CD4-positive, alpha-beta T cell treated with Interleukin-4 for 4 hours (primary cell): ENCODE measurements at places on chromosomes 5 and 9.

DNA sequence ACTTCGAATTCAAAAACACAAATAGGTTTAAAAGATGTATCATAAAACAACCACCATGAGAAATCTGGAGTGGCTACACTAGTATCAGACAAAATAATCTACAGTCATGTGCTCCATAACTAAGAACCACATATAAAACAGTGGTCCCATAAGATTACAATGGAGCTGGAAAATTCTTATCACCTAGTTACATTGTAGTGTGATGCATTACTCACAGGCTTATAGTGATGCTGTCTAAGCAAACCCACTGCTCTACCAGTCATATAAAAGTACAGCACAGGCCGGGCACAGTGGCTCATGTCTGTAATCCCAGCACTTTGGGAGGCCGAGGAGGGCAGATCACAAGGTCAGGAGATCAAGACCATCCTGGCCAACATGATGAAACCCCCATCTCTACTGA, 160.1 kb downstream of the ROR2 start:
- DNase-seq: no peak

DNA sequence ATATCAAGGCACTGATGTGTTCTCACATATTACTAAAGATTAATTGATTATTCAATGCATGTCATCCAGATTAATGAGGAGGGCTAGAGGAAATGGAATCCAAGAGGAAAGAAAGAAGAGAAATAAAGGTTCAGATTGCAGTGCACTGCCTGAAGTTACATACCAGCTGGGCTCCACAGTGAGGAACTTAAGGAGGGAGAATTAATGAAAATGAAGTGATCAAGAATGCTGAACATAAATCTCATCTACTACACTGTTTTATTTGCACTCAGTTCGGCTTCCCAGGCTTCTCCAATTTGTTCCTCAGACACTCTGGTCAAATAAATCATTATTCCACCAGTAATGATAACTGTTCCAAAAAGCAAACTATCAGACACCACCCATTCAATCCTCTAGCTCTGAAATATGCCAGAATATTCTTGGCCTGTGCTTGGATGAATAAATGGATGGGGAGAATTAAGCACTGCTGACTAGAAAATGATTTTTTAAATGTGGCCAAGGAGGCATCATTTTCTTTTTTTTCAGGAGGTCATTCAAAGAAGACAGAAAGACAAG, 88.6 kb upstream of the FBN2 start:
- no peak for DNase-seq

DNA sequence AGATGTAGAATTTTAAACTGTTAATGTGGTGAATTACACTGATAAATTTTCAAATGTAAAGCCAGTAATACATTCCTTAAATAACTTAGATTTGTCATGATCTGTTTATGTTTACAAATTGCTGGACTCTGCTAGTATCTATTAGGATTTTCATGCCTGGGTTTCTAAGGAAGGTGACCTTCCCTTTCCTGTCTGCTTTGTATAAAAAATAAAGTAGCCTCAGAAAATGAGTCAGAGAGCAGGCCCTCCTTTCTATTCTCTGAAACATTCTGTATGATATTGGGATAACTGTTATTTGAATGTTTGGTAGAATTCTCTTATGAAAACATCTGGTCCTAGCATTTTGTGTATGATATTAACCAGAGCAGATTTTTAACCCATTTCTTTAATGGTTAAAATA, 255.3 kb downstream of the SYK start:
- DNase-seq: no peak

DNA sequence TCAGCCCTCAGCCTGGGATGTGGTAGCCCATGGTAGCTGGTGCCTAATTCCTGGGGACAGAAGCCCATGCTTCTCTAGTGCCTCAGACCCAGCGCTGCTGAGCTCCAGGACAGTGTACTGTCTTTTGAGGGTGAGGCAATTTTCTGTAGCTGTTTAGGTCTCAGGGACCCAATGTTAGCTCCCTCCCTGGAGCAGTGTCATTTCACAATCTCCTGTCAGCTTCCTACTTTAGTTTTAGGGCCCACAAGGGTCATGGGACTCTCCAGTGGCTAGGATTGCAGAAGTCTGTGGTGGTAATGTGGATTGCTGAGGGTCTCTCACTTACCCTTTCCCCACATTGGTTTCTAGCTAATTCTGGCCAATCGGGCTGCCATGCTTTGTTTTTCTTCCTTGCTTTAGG, 67.7 kb upstream of the CCL21 start:
- no peak for DNase-seq

GRCh38 chr5:33010846-33011245, 299.7 kb downstream of the NPR3 start:
- no peak for DNase-seq

GRCh38 chr5:137862251-137862650, 5.4 kb upstream of the MYOT start:
- DNase-seq: no peak

- DNase-seq: no peak
Observed at GRCh38 chr5:80995908-80996307, 35.7 kb downstream of the RASGRF2 start.

GRCh38 chr5:141211-141610, 49.2 kb downstream of the PLEKHG4B start:
- DNase-seq: no peak

DNA sequence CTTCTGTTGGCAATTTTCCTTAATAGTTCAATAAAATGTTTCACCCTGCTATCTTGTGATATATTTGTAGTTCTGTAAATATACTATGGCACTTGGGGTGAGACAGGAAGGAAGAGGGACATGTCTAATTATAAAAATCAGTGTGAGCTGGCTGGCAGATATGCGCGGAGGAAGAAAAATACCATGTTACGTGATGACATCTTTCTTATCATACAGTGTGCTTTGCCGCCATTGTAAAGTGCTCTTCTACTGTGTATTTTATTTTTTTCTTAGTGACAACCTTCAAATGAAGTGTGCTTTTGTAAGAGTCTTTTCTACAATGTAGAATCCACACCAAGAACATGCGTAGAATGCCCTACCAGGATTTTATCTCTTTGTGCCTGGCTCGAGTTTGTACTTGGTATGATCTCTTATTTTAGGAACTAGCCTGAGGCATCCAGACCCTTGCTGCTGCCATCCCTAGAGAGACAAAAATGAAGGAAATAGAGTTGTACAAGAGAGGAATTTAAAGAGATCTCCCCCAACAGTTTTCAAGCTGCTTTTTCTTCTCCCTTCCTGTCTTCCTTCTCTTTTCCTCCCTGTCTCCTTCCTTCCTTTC, 46.7 kb upstream of the RIOK2 start:
- DNase-seq: no peak

DNA sequence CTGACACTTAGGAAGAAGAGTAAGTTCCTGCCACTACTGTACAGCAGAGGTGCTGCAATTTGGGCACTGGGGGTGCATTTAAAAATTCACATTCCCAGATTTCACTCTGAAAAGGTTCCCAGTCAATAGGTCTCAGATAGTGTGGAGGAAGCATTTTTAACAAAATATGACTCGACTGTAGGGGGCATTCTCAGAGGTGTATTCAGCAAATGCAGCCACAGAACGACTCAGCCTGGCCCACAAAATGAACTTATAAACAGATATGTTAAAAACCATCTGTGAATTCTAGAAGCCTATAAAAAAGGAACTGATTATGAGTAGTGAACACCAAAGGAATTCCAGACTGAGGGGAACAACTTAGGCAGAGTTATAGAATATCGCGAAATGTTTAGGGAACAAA, 31.1 kb downstream of the MLLT3 start:
- DNase-seq: no peak

- DNase-seq: peak; percentile 16
Observed at GRCh38 chr9:129174724-129175514, 3.1 kb downstream of the IER5L start.

- DNase-seq: no peak
Observed at GRCh38 chr9:105890046-105890822, 195.9 kb downstream of the TMEM38B start.

GRCh38 chr9:93013856-93014582, 44.5 kb upstream of the SUSD3 start:
- DNase-seq: no peak

DNA sequence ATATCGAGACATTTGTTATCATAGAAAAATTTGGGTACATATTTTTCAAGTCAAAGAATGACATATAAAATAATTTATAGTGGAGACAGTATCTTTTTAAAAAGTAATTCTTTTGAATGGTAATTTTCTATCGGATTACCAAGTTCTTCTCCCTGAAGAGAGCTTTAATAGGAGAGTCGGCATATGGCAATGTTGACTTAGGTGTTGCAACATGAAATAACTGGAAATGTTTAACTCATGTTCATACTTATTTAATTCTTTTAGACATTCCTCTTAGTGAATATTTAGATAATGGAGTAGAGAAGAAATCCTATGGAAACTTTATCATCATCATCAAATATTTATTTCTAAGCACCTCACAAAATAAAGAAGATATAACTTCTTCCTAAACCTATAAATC, 118.2 kb upstream of the CTNND2 start:
- DNase-seq: no peak

GRCh38 chr5:63233911-63234310, 655.3 kb downstream of the LRRC70 start:
- DNase-seq: no peak

DNA sequence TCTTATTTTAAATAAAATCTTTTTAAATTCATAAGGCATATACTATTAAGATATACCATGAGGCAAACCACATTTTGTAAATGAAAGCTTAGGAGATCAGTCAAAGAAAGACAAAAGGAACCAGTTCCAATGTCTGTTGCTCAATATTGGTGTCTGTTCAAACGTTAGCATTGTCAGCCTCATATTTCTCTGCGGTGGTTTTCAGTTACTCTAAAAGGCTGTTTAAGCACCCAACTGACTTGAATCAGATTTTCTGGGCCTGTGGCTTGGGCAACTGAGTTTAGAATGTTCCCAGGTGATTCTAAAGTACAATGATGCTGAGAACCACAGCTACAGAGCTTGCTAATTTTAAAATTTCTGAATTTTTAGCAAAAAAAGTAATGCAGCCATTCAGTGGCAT, 166.3 kb upstream of the KIF2A start:
- DNase-seq: no peak

DNA sequence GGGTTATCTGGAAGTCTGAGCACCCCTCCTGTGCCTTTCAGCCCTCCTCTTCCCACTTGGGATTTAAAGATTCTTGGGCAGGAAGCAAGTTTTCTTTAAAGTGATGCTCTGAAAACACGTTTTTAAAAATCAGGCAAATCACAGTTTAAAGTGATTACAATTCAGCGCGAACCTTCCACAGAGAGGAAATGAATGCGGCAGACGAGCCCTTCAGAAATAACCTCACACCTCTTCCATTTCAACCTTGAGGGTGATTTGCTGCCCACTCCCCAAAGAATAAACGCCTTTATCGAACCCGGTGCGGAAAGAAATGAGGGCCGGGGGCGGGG, 2.3 kb upstream of the EFNA5 start:
- no peak for DNase-seq

DNA sequence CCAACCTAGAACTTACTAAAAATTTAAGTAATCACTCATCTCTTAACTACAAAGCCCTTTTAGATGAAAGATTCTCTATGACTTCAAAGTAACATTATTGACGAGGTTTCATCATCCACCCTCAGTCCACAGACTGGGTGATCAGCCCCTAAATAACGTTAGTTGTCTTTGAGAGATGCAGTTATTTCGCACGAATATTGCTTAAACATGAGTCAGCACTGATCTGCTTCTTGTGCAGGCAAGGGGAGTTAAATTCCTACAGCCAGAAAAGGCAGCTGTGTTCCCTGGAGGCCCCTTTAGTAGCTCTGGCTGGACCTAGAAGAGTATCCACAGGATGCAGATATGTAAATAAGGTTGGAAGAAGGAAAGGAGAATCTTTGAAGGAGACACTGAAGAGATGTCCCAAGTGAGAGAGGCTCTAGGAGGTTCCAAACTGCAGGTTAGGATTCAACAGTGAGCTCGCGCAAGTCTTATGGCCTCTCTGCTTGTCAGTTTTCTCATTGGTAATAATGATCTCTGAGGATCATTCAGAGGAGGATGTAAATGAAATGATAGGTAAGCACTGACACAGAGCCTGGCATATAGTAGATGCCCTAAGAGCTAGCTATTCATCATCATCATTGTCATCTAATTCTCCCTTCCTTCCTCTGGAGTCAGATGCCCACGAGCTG, 122.2 kb upstream of the MAN2A1 start:
- no peak for DNase-seq

DNA sequence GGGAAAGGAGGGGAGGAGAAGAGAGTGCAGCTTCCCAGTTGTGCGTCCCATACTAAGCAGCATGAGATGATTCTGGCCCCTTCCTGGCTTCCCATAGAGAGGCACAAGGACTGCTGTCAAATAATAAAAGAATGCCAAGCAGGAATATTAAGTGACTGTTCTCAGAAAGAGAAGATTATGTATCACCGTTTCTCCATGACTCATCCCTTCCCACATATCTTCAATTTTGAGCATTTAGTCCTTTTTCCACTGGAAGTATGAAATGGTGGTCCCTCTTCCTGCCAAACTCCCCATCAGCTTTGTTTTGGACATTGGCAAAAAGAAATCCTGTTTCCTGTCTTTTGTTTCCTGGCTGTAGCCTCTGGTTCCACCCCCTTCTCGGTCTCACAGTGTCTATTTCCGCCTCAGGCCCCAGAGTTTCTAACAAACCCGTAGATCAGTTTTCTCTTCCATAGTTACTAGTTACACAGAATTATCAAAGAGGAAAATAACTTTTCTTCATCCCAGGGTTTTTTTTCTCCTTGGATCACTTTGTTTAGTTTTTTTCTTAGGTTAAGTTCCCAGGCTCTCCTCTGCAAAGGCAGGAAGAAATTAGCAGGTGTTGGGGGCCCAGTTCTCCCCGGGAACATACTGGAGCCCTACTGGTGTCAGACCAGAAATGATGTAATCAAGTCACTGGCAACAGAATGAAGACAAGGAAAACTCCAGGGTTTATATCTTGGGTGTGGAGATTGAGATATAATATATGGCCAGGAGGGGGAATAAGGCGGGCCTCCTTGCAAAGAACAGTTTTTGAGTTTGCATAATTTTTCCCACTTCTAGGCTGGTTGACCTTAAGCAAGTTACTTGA, 26.4 kb upstream of the ARHGAP26 start:
- DNase-seq: no peak

DNA sequence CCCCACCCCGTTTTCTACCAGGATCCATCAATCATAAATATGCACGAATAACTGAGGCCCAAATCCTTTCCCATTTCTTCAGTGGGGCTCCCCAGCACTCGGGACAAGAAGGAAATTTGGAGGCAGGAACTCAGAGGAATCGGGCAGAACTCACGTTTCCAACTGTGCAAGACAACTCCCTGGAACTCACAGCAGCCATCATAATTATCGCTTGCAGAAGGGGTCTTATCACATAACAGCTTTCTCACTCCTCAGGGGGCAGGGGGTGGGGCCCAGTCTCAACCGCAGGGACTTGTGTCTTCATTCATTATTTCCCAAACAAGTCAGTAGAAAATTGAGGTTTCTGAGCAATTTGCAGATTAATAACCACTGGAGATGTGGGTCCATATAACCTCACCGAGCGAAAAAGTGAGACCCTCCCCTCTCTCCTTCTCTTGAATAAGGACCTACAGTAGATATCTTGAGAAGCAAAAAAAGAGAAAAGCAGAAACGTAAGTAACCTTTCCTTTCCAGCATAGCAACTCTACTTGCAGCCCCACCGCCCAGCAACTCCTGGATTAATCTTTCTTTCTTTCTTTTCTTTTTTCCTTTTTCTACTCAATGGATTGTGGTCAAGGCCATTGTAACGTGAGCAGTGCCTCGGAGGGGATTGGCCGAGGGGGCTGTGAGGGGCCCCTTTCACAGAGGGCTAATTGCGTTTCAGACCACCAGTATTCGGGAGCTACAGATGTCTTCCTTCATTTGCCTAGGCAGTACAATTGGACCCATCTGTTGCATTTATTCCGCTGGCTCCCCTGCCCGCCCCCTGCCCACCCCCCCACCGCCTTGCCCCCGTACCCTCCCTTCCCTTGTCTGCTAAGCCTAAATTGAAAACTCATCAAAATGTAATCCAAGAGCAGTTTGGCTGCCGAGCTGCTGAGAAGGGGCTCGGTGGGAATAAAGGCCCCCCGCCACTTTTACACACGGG, 24.7 kb upstream of the TIFAB start:
- DNase-seq: no peak
